GM13977 (cell line): ENCODE measurements at places on chromosomes 6 and 20.

DNA sequence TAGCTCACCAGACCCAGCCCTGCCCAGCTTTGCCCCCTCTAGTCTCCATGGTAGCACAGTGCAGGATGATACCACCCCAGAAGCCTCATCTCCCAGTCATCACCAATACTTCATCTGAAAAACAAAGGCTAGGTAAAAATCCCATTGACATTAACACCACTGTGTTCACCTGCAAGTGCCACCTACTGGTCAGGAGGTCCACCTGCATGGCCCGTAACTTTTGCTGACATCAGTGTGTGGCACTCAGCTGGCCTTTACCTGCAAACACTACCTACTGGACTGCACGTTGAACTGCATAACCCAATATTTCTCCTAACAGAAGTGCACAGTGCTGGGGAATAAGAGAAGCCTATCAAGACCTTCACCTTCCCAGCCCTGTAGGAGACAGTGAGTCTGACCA is 234.7 kb upstream of the ADGRB3 start:
- DNase-seq: no peak

- DNase-seq: no peak
Measured at GRCh38 chr6:25169553-25169952, 109.6 kb upstream of the CARMIL1 start.

- no peak for DNase-seq
Measured at GRCh38 chr6:137115658-137116057, 57.8 kb downstream of the IL22RA2 start.

DNA sequence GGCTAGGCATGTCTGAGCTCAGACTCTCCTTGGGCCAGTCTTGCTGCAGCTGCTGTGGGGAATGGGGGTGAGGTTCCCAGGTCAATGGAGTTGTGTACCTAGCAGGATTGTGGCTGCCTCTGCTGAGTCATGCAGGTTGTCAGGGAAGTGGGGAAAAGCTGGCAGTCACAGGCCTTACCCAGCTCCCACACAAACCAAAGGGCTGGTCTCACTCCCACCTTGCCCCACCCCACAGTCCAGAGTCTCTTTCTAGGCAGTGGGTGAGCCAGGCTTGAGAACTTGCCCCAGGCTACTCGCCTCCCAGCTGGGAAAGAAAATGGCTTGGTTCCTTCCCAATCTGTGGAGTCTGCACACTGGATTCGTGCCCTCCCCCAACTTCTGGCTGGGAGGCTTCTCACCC is 65.7 kb downstream of the SCP2D1 start:
- DNase-seq: no peak

DNA sequence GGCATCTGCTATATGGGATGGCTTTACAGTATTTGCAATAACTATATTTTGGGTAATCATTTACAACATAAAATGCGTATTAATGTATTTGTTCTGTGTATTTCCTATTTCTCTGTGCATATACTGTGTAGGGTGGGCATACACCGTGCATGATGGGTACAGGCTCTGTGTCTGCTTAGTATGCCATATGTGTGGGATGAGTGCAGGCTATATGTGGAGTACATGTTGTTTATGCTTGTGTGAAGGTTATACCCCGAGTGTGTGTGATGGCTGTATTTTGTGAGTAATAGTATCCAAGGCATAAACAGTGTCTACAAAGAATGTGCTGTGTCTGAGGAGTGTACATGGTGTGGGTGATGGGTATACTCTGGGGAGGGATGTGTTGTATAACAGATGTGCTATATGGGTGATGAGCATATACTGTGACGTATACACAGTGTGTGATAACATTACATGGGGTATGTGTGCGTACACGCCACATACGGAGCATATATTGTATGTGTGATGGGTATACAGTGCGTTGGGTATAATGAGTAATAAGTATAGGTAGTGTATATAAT is 52.7 kb downstream of the CPXM1 start:
- no peak for DNase-seq

GRCh38 chr20:34299556-34300255 is 3.4 kb downstream of the AHCY start:
- no peak for DNase-seq

DNA sequence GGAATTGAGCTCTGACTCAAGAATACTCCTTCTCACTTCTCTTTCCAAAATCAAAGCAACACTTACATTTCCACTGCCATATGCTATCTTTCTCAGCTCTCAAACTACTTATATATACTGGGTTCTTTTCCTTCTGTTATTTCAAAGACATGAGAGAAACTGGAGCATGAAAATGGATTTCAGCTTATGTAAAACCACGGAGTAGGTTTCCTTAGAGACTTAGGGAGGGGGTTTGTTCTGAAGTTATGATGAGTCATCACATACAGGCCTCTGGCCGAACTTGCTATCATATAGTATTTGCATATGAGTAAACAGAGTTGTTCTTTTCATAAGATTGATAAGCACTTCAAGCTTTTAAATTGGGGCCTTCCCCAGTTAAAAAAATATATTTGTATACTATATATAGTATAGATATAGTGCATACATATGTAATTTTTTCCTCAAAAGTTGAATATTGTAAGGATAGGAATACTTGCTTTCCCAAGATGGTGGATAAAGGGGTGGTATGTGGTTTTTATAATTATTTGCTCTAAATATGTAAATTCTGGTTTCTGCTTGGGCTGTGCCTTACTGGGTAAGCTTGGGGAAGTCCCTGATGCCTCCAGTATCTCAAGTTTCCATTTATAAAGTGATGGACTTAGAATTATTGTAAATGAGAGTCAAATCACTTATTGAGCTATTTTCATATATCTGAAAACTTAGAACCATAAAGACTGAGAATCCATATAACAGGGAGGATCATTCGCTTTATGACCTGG is 273.9 kb downstream of the RFPL4B start:
- DNase-seq: no peak

GRCh38 chr20:38407321-38407720 is 27.8 kb downstream of the SNHG17 start:
- no peak for DNase-seq

GRCh38 chr6:11974089-11974488 is 38.0 kb upstream of the HIVEP1 start:
- no peak for DNase-seq

- DNase-seq: no peak
Measured at GRCh38 chr20:309306-309840, 12.0 kb downstream of the ZCCHC3 start.

DNA sequence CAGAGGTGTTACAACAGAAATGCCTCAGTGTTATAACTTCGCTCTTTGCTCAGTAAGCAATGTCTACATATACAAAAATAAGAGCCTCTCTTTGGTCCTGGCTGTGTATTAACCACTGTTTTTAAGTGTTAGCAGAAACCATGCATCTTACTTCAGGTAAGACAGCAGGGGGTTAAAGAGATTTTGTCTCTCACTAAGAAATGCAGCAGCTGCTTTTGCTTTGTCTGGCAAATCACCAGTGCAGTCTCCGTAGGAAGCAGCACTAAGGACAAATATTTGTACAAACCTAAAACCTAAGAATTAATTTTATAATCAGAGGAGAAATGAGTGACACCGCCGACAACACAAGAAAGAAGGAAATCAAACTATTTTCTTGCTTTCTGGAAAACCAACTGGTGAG is 758 bp downstream of the SMIM28 start:
- DNase-seq: no peak

DNA sequence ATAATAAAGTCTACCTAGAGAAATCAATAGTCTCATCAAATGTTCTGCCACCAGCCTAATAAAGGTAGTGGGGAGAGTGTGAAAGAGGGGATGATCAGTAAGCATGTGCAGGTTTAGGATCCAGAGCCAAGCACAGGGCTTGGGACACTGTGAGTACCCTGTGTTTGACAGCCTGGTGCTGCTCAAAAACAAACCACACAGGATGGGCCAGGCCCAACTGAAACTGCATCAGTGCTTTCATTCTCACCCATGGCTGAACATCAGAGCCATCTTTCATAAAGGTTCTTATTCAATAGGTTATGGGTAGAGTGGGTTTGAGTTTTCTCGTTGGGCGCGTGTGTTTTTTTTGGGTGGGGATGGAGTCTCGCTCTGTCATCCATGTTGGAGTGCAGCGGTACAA is 87.3 kb upstream of the NHSL1 start:
- no peak for DNase-seq

GRCh38 chr6:166152660-166153059 is 15.0 kb downstream of the TBXT start:
- DNase-seq: no peak

- no peak for DNase-seq
Measured at GRCh38 chr20:47672886-47673670, 112.2 kb downstream of the SULF2 start.

GRCh38 chr6:1792989-1793388 is 183.3 kb downstream of the FOXC1 start:
- peak; percentile 28 for DNase-seq

GRCh38 chr6:24401458-24401857 is 1.3 kb upstream of the MRS2 start:
- DNase-seq: no peak

GRCh38 chr6:149854532-149854931 is 9.6 kb downstream of the LRP11 start:
- no peak for DNase-seq

DNA sequence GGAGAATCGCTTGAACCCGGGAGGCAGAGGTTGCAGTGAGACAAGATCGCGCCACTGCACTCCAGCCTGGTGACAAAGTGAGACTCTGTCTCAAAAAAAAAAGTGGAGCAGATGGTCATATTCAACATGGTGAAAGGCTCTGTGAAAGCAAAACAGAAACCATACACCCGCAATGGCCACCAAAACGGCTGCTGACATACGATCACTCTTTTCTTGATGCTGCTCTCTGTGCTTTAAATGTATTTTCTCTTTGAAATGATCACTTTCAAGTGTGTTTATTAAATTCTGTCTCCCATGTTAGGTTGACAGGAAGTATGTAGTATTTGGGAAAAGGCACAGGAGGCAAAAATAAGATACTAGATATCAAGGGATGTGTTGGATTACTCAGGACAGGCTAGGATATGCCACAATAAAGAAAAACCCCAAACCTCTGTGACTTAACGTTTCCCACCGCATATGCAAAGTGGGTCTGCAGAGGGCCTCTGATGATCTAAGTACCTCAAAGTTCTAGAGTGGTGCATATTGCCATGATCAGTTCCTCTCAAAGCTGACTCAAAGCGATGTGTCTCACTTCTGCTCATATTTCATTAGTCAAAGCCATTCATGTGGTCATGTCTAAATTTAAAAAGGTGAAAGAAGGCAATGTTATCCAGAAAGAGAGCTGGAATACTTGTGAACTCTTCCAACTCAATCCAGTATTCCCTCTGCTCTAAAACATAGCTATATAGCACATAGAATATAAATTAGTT is 155.1 kb upstream of the SOX4 start:
- DNase-seq: peak; percentile 87

GRCh38 chr6:71498638-71499037 is 210.0 kb downstream of the OGFRL1 start:
- DNase-seq: no peak

GRCh38 chr6:64013011-64013410 is 377.4 kb downstream of the PHF3 start:
- no peak for DNase-seq

- DNase-seq: no peak
Measured at GRCh38 chr20:18465536-18466200, 1.2 kb downstream of the DZANK1 start.

- no peak for DNase-seq
Measured at GRCh38 chr6:113364766-113365165, 492.4 kb upstream of the MARCKS start.

DNA sequence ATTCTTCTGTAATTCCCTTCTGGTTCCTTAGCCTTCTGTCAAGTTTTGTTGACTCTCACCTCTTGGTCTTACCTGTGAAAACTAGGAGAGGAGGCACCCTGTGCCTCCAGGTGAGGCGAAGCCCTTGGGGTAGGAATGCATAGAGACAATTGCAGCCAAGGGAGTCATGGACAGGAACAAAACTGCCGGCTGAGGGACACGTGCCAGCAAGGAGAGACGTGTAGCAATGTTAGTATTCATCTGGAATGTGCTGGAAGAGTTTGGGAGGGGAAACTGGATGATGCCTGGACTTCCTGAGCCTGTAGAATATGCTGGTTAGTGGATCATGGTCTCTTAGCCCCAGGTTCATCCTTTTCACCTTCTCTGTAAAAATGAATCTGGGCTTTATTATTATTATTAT is 3.9 kb upstream of the TIAM2 start:
- no peak for DNase-seq

DNA sequence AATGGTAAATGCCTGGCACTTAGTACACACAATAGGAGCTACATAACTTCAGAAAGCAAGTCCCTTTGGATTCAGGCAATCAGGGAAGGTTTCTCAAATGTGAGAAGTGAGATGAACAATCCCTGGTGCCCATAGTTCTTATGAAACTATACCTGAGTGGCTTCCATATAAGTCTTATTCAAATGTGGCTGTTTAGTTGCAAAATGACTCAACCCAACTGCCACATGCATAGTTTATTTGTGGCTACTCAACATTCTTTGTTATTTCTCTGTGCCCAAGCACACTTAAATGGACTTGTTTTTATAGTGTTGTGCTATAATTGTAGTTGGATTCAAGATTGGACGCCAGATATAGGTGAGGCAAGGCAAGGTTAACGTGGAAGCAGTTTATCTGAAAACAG is 93.7 kb upstream of the ATXN1 start:
- DNase-seq: peak; percentile 37

- no peak for DNase-seq
Measured at GRCh38 chr20:7516621-7517111, 423.6 kb downstream of the HAO1 start.

DNA sequence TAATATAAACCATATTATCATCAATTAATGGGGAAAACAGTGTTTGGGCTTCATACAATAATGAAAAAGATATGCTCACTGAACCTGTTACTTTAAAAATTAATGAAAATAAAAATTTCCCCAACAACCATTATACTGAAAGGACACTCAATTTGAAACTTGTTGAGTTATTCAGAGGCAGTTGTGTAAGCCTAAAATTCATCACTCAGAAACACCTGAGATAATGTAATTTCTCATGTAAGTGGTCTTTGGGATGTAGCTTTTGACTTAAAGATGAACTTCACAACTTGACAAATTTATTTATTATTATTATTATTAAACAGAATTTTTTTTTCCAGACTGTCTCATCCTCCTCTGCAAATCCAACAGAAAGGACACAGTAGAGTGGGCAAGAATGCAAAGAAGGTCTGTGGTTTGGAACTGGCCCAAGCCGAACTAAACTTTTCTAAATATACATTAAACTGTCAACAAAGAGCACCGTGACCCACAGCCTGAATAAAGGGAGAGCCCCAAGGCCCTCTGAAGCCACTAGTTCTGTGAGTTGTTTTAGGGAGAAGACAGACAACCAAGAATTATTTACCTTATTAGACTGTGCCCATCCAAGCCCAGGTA is 32.2 kb upstream of the HEY2 start:
- peak; percentile 38 for DNase-seq

GRCh38 chr6:69427882-69428281 is 368.9 kb downstream of the LMBRD1 start:
- DNase-seq: no peak

GRCh38 chr6:20013066-20013861 is 176.1 kb downstream of the ID4 start:
- DNase-seq: no peak

- peak; percentile 8 for DNase-seq
Measured at GRCh38 chr20:46361381-46361780, 45.0 kb downstream of the ELMO2 start.
